ENCODE measurements at places on chromosomes 11 and 22.

- DNase-seq, result peak; percentile 54
These were observed 62.3 kb downstream of the PPFIBP2 start for GRCh38 chr11:7575841-7576725.

- no peak for DNase-seq
These were observed 145.9 kb downstream of the CTTN start for GRCh38 chr11:70544067-70544773.

- no peak for DNase-seq
These were observed 130.1 kb upstream of the DDI1 start for GRCh38 chr11:103906291-103906867.

- DNase-seq, result no peak
These were observed 99.5 kb downstream of the CCDC81 start for GRCh38 chr11:86473991-86474833.

DNA sequence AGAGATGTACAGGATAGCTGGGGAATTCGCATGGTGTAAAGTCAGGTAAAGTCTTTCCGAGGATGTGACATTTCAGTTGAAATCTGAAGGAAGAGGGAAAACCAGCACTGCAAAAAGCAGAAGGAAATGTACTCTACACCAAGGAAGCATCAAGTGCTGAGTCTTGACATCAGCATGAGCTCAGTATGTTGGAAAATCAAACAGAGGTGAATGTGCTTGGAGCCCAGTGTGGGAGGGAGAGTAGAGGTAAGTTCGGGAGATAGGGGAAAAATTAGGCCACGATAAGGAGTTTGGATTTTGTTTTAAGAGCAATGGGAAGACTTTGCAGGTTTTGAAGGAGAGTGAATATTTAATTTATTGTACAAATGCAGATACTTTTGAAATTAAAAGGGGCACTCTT is 484.0 kb downstream of the NTM start:
- no peak for DNase-seq

GRCh38 chr11:134331354-134332188 is at the start of gene GLB1L2:
Gene GLB1L2, plus strand, starts transcription at chr11:134331988. Its CDS starts 74 bp downstream, at chr11:134332062.
- peak; percentile 79 for DNase-seq

DNA sequence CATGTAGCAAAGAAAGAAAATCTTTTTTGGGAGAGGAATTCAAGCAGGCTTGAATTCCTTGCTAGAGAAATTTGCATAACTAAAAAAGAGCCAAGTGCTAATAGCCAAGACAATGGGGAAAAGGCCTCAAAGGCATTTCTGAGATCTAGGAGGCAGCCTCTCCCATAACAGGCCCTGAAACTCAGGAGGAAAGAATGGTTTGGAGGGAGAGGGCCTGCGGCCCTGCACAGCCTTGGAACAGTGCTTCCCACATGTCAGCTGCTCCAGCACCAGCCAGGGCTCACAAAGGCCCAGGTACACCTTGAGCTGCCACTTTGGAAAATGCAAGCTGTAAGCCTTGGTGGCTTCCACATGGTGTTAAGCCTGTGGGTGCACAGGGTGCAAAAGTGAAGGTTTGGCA is 55.5 kb upstream of the TSPAN18 start:
- no peak for DNase-seq

DNA sequence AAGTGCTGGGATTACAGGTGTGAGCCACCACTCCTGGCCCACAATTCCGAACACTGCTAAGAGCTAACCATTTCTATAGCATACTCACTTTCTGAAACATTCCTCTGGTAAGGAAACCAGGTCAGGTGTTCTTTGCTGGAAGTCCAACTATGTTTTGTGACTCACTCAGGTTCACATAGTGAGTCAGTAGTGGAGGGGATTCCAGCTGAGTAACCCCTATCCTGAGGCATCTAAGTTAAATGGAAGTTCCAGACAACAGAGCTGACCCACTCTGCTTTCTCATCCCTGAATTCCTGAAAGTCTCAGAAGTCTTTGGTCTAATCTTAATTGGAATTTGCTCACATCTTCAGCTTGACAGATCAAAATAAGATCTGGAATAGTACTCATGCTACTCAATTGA is 3.0 kb upstream of the CHRNA10 start:
- DNase-seq, result no peak

- no peak for DNase-seq
These were observed 331.9 kb upstream of the NARS2 start for GRCh38 chr11:78906566-78906965.

DNA sequence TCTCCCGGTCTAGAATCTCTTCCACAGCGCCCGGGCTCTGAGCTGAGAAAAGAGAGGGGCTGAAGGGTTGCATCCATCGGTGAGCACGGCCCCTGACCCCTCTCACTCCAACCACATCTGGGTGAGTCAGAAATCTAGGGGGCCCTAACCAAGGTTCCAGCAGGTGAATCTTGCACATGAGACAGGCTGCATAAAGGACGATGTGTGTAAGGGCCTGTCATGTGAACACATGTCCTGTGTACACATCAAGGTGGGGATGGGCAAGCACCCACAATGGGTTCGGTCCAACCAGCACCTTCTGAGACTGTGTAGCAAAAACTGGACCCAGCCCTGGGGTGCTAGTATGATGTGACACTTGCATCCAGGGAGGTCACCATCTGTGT is 1.2 kb downstream of the BET1L start:
- DNase-seq, result no peak

- no peak for DNase-seq
These were observed 94.3 kb upstream of the BMAL1 start for GRCh38 chr11:13183094-13183825.

GRCh38 chr11:45332276-45332934 is 46.3 kb upstream of the SYT13 start:
- peak; percentile 34 for DNase-seq

- no peak for DNase-seq
These were observed 76.1 kb downstream of the MED15 start for GRCh38 chr22:20583471-20583922.

DNA sequence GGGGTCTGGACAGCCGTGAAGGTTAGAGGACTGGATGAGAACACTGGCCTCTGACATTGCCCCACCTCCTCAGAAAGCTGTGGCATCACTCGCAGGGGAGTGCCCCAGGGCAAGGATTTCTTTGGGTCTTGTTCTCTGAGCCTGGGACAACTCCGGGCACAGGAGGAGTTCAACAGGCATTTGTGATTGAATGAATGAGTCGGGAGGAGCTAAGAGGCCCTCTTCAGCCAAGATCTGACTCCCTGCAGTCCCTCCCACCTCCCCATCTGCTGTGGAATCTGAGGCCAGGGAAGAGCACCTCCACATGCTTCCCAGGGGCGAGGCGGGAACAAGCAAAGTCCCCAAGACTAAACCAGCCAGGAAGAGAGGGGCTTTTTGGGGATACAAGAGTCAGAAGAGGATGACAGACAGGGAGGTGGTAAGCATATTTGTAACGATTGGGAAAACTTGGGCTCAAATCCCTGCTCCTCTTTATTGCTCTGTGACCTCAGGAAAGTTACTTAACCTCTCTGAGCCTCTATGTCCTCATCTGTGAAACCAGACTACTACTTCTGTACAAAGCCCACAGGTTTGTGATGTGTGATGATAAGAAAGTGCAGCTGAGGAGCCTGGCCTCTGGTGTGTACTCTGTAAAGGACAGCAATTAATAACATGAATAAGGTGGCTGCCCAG is 6.4 kb downstream of the TP53I11 start:
- no peak for DNase-seq

DNA sequence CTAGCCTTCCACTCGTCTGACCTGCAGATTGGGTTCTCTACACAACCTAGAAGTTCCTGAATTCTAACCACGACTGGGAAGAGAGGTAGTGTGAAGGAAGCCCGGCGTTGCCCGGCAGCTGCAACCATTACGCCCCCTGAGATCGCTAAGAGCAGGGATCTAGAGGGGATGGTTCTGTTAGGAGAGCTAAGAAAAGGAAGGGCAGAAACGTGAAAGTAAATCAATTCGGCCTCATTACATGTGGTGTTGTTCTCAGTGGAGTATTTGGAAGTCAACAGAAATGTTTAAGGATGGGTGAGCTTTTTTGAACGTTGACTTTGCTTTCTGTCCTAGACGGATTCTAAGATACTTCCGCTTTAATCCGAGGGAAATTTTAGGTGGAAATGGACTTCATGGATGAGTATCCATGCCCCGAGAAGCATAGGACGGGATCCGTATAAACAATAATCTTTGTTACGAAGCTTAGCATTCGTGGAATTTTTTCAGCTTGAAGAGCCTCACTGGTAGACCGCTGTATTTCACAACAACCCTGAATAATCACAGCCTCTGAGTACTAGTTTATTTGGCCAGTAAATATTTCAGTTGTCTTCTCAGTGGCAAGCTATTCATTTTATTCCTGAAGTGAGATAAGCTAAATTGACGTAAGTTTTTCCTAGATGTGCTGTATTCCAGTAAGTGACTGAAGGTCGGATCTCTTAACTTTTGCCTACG is 629 bp downstream of the ATP5MG start:
- no peak for DNase-seq

DNA sequence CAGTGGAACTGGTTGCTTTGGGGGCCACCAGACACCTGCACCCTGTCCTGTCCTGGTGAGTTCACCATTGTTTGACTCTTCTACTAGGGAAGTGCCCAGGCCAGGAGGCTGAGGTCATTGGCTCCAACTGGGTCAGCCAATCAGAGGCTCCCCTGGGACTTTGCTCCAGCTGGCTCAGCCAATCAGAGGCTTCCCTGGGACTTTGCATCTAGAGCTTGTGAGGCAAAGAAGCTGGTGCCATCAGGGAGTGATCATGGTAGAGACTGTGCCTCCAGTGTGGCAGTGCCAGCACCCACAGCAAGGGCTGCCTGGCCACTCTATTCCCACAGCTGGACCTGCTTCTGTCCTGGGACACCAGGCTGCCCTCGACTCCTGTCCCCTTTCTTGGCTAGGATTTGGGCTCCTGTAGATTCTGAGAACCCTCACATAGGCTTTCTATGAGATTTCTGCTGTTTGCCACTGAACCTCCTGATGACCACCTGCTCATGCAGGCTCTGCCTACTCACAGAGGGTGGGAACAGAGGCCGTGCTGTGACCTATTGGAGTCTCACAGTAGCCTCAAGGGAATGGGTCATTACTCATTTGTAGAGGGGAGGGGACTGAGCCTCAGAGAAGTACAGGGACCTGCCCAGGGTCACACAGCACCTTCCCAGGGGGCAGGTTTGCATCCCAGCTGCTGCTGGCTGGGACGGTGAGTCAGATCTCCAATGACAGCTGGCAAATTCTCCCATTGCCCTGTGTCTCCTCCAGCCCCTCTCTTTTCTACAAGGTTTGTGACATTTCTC is 59.2 kb upstream of the SHISAL1 start:
- no peak for DNase-seq

DNA sequence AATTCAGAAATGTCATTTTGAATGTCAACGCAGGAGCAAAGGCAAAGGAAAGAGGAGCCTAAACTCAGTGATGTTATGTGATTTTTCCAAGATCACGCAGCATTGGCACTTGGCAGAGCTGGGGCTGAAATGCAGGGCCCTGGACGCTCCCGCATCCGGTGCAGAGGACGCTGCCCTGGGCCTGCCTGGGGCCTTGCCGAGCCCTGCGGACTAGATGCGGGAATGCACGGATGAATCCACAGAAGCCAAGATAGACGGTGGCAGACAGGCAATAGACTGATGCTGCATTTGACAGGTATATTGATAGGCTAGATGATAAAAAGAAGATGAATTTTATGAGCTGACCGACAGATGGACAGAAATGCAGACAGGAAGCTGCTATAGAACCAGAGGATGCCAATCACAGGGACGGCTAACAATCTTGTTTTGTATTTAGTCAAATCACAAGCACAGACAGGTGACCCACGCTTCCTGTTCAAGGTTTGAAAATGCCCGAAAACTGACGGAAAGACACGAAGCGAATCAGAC is 696 bp upstream of the MARK2 start:
- DNase-seq, result no peak

DNA sequence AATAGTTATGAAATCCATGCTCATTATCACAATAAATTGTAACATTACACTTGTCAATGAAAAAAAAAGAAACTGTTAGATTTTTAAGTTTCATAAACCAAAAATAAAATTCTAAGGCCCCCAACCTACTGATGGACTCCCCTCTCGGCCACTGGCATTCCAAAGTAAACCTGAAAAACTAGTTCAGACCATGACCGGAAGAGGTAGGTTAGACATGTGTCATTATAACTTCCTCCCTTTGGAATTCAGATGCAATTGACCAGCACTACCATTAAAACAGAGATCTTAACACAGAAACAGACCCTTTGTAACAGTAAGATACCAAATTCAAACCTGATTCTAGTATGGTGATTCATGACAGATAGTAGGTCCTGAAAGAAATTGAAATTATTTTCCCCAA is 12.9 kb downstream of the OR10A6 start:
- DNase-seq, result no peak

- no peak for DNase-seq
These were observed 28.7 kb upstream of the PICK1 start for GRCh38 chr22:38028344-38029130.

- peak; percentile 22 for DNase-seq
These were observed 667 bp downstream of the DGCR6L start for GRCh38 chr22:20319041-20319744.

- peak; percentile 66 for DNase-seq
These were observed 28.5 kb downstream of the RCOR2 start for GRCh38 chr11:63888170-63889086.

DNA sequence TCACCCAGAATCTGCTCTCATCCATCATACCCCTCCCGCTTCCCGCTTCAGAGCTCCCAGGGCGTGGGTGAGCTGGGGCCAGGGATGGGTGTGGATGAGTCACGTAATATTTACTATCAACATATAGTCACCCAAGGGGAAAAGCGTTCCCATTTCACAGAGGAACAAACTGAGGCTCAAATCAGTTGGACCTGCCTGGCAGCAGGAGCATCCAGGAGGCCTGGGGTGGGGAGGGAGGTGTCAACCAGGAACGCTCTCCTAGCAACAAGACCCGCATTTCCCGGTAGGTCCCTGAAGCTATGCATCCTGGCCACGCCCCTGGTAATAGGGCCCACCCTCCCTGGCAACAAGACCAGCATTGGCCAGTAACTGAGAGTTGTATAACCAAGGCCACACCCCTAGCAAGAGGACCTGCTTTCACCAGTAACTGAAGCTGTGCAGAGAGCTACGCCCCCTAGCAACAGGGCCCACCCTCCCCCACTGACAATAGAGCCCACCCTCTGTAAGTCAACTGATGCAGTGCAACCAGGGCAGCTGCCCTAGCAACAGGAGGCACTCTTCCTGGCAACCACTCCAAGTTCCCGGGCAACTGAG is 32.7 kb upstream of the TXNRD2 start:
- no peak for DNase-seq

DNA sequence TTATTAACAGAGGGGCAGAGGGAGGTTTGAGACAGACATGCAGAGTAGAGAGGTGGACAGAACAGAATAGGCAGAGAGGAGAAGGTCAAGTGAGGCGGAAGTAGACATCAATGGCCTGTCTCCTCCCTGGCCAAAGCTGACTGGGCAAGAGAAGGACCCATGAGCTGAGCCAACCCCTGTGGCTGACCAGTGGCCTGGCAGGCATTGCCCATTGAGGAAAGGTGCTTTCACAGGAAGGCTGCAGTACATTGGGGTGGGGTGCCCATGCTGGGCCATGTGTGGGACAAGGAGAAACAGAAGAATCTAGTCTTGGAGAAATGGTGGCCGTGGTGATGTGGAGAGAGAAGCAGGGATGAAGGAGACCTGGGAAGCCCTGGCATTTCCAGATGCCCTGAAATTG is 76.0 kb downstream of the MYEOV start:
- peak; percentile 9 for DNase-seq

GRCh38 chr11:95563173-95563572 is 226.4 kb downstream of the FAM76B start:
- DNase-seq, result no peak

- no peak for DNase-seq
These were observed 38.9 kb downstream of the RELT start for GRCh38 chr11:73414977-73415651.

Data from stimulated activated CD4-positive, alpha-beta T cell treated with anti-CD3 and anti-CD28 coated beads, Interleukin-2, amount 100 ng/mL, for 24 hours (primary cell).